M059J (cell line): ENCODE measurements at places on chromosomes 5 and 9.

GRCh38 chr9:89715318-89715858 is 110.6 kb downstream of the GADD45G start:
- no peak for DNase-seq

DNA sequence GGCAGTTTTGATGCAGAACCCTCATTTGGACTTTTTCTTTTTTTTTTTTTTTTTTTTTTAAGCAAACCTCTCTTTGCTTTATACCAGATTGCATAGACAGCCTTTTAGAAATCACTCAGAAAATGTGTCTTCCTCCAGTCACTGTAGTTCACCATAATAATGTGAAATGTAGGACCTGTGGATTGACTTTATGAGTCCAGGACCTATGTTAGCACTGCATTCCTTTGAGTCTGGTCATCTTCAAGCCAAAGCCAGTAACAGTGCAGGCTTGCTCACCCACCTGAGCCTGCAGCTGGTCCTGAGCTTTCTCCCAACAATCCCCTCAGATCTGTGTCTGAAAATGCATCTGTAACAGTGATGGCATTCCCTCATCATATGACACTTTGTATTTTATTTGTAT is 110.7 kb upstream of the NFIL3 start:
- DNase-seq: peak; percentile 73

- peak; percentile 75 for DNase-seq
These were observed 72.9 kb downstream of the BAAT start for GRCh38 chr9:101311758-101312420.

- no peak for DNase-seq
These were observed 497.7 kb upstream of the WWC1 start for GRCh38 chr5:167793700-167794099.

- peak; percentile 54 for DNase-seq
These were observed 163.1 kb downstream of the AOPEP start for GRCh38 chr9:94889628-94890027.

GRCh38 chr5:79193643-79194042 is 42.3 kb upstream of the JMY start:
- peak; percentile 77 for DNase-seq

GRCh38 chr5:1797855-1798254 is 1.8 kb downstream of the MRPL36 start:
- DNase-seq: no peak

DNA sequence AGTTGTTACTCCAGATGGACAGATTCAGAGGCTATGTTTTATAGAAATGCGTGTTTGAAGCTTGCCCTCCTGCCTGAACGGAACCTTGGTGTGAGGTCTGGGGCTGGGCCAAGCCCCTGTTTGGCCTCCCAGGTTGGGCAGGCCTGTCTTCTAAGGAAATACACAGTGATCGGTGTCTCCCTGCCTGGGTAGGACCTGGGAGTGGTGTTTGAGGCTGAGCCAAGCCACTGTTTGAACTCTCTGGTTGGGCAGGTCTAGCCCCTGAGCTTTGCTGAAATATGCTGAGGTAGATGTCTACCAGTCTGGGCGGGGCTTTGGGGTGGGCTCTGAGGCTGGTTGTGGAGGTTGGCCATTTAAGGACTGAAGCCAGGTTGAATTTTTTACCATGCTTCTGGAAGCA is 90.5 kb downstream of the DMXL1 start:
- no peak for DNase-seq

- no peak for DNase-seq
These were observed 378.3 kb downstream of the BRINP1 start for GRCh38 chr9:118990949-118991348.

DNA sequence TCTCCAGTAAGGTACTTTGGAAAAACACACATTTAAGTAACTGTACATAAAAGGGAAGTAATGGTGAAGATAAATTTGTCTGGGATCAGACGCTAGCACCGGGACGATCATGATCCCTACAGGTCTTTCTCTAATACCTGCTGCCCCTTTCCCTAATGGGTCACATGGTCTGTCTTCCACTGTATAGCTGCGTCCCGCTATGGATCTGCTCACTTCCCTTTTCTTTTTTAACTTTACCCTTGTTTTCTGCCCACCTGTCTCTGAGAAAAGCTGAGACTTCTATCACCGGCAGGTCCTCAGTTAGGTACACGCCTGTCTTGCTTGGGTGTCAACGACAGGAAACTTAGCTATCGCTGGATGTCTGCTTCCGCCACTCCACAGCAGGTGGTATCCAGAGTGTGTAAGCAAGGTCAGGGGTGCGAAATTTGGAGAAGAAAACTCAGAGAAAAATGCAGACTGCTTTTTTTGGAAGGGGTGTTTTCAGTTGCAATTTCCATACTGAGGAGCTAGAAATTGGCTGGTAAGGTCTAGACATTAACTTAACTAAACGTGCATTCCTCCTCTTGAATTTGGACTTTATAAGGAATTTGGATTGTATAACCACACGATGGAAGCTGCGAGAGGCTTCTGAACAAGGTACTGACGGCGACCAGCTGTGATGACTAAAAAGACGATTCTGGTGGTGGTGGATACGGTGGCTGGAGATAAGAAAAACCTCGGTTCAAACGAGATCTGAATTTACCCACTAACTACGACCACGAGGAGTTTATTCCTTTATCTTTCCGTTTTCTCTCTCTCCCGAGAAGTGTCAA is 1.1 kb upstream of the ICE1 start:
- no peak for DNase-seq

- no peak for DNase-seq
These were observed 47.4 kb downstream of the IRX2 start for GRCh38 chr5:2704111-2704510.

GRCh38 chr5:173301695-173302545 is 26.3 kb downstream of the STC2 start:
- no peak for DNase-seq

DNA sequence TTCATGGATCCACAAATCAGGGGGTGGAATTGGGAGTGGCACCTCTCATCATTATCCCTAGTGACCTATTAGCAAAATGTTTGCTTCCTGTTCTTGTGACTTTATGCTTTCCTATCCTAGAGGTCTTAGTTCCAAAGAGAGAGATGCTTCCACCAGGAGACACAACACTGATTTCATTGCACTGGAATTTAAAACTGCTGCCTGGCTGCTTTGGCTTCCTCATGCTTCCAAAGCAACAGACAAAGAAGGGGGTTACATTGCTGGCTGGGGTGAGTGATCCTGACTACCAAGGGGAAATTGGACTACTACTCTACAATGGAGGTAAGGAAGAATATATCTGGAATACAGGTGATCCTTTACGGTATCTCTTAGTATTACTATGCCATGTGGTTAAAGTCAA is 69.2 kb upstream of the SH3GL2 start:
- no peak for DNase-seq

DNA sequence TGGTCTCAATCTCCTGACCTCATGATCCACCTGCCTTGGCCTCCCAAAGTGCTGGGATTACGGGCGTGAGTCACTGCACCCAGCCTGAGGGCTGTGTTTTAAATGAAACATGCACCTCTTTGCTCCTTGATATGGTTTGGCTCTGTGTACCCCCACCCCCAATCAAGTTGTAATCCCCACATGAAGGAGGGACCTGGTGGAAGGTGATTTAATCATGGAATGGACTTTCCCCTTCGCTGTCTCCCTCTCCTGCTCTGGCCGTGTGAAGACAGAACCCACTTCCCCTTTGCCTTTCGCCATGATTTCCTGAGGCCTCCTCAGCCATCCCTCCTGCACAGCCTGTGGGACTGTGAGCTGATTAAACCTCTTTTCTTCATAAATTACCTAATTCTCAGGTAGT is 12.5 kb upstream of the NOTCH1 start:
- peak; percentile 38 for DNase-seq

DNA sequence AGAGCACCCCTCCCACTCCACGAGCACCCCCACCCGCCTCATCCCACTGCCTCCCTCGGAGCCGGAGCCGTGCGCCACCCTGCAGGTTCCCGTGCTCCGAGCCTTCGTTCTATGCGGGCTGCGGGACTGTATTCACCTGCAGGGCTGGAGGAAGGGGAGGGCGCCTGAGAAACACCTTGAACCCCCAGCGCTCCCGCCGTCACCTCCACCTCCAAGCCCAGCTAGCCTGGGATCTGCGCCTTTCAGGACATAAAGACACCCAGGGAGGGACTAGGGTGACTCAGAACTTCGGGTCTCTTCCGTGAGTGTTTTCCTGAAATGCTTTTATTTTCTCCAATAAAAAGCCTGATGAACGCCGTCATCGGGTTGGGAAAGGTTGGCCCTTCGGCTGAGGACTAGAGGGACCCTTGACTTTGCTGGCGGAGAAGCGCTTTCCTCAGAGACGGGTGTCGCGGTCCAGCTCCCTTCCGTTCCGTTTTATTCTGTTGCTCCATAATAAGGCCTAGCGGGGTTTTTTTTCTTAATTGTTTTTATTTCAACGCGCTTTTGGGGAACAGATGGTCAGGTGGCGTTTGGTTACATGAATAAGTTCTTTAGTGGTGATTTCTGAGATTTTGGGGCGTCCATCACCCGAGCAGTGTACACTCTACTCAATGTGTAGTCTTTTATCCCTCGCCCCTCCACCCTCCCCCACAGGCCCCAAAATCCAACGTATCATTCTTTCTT is 4.6 kb downstream of the TLX3 start:
- no peak for DNase-seq

DNA sequence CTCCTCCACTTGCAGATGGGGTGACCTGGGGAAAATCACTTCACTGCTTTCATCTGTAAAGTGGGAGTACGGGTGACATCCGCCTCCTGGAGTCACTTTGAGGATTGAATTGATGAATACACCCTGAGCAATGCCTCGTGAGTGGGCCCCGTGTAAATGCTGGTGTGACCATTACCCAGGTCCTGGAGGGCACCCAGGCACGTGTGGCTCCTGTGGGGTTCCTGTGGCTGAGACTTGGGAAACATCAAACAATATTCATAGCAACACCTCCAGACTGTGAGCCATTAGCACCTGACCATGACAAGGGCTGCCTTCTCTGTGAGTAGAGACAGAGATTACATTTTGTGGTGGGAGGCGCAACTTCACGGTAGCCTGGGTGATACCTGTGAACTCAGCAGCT is 11.4 kb downstream of the MRPL36 start:
- no peak for DNase-seq

- peak; percentile 99 for DNase-seq
These were observed 39.0 kb upstream of the OSMR start for GRCh38 chr5:38806775-38807258.

GRCh38 chr9:80233102-80233843 is 661.5 kb downstream of the TLE4 start:
- no peak for DNase-seq

DNA sequence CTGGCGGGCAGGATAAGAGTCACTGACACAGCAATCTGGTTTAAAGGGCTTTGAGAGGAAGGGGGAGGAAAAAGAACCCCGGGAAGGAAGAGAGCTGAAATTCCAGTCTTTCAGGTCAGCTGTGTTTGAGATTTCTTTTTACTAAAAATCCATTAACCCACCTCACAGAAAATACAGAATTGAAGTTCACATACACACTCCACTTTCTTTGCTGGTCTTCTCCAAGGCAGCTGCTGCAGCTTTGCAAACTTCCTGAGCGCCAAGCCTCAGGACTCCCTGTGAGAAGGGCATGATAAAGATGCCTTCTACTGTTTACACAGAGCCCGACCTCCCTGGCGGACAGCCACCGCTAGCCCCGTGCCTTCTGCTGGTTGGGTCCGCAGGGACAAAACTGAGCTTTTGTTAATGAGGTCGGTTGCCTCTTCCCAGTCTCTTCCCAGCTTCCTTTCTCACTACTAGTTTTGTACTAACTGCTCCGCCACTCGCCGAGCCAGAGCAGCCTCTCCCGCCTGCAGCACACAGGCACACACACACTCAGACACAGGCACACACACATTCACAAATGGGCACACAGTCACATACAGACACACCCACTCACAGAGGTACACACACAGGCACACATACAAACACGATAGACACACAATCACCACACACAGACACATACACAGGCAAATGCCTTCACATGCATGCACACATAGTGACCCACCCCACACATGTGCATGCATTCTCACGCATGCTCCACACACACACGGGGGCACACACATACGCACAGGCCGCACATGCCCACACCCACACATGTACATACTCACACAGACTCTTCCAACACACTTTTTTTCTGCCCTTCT is at the start of gene FREM1:
Gene FREM1 (minus strand): TSS at position 468 of the 845 bp plus-strand sequence. CDS start 41,451 bp downstream, outside the sequence.
- DNase-seq: no peak

DNA sequence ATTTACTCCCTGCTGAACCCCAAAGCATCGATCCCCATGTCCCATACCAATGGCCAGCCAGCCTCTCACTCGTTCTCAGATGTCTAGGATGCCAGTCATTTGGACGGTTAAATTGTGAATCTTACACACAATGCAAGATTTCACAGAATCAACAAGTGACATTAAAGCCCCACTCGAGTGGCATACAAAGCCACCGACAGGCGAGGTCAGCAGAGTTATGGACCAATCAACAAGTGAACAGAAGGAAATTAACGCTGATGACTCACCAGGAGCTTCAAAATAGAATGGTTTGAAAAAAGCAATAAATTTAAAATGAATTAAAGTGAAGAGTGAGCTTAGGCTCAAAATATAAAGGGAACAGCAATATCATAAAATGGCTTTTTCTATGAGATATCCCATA is 8.2 kb upstream of the RUFY1 start:
- DNase-seq: no peak

DNA sequence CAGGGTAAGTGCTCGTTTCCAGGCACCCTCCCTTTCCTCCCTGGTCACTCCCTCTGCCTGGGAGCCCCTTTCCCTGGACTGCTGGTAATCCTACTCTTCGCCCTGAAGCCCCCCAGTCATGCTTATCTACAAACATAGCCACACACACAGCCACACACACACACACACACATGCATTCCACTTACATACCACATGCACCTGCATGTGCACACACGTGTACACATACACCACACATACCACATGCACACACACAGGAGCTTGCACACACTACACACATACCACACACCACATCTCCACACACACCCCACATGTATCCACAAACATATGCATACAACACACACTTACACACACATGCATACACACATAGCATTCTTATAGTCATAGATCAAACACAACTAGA is 358.5 kb downstream of the GADD45G start:
- no peak for DNase-seq

- DNase-seq: no peak
These were observed 34.4 kb downstream of the NSUN2 start for GRCh38 chr5:6598351-6598900.

DNA sequence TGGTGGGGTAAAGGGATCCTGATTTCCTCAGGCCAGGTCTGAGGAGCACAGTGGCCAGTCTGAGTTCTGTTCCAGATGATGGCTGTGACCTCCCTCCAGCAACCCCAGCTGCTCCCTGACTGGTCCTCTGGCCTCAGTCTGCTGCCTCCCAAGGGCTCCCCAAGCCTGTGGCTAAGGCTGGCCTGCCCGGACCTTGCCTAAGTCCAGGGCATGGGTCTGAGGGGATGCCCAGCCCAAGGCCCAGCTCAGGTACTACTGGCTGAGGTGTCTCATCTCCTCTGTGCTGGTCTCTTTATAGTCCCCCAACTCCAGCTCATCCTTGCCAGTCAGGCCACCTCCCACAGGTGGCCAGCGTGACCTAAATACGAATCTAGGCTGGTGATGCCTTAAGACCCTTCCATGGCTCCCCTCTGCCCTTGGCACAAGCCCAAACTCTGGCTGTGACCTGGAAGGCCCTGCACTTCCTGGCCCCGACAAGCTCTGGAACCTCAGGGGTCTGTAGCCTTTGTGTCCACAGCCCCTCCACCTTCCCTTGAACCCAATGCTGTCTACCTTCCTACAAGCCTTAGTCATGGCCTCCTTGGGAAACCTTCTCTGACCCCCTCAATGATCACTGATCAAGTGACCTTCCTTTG is 9.8 kb downstream of the KIF12 start:
- no peak for DNase-seq

- no peak for DNase-seq
These were observed 179.8 kb downstream of the ENC1 start for GRCh38 chr5:74460694-74461093.

- DNase-seq: no peak
These were observed 167.0 kb downstream of the FGF18 start for GRCh38 chr5:171586436-171586835.

- peak; percentile 55 for DNase-seq
These were observed 164.1 kb downstream of the HMHB1 start for GRCh38 chr5:143976055-143976454.
